ENCODE measurements at places on chromosomes 11 and 22.
A peak's percentile ranks its signal among the peaks of the same experiment; 100 is the strongest.

- DNase-seq: no peak
Measured at GRCh38 chr22:42084874-42085273, 5.4 kb downstream of the SMDT1 start.

DNA sequence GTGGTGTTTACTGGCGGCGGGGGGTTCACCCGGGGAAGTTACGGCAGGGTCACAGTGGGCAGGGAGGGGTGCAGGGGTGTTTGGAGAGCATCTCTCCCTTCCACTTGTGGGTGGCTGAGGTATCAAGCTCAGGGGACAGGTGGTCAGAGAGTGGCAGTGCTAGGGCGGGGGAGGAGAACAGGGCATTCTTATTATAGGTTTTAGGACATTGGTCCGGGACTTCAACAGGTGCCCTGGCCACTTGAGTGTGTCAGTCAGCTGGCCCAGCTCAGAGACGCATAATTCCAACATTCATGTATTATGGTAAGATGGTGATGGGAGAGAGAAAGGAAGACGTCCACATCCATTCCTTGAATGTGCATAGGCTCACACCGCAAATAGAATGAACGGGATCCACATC is 101.7 kb downstream of the TEAD1 start:
- no peak for DNase-seq

GRCh38 chr22:38565441-38565840 is 4.5 kb downstream of the DMC1 start:
- no peak for DNase-seq

DNA sequence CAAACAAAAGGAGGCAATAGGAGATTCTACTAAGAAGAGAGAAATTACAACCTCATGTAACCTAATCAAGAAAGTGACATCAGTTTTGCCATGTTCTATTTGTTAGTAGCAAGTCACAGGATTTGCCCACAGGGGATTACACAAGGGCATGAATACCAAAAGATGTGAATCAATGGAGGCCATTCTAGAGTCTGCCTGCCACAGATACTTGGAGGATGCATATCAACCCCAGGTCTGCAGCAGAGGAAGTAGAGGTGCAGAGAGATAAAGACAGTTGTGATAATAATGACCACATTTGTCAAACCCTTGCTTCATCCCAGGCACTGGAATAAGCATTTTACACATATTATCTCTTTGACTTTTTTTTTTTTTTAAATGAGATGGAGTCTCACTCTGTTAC is 2.4 kb upstream of the ASCC2 start:
- no peak for DNase-seq

- peak; percentile 34 for DNase-seq
Measured at GRCh38 chr22:27420817-27421361, 380.7 kb downstream of the MN1 start.

- DNase-seq: peak; percentile 82
Measured at GRCh38 chr11:13368041-13368446, 90.5 kb downstream of the BMAL1 start.

DNA sequence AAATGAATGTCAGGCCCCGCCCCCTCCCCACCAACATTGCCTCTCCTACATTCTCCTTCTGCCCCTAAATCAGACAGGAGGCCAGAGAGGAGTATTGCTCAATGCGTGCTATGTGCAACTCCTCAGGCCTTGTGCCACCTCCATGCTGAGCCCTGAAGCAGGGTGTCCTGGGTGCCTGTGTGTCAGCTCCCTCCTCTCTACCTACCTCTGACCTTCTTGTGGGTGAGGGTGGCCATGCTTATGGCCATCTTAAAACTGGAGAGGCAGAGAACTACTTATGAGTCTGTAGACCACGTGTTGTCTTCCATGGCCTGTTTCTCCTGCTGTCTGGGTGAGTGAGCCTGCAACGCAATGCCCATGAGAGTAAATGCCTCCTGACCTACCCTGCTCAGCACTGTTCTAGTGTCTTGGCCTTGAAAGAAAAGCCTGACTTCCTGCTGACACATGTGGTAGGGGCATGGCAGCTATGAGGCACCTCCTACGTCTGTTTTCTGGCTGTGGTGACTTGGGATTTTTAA is 10.5 kb downstream of the MCAM start:
- no peak for DNase-seq

DNA sequence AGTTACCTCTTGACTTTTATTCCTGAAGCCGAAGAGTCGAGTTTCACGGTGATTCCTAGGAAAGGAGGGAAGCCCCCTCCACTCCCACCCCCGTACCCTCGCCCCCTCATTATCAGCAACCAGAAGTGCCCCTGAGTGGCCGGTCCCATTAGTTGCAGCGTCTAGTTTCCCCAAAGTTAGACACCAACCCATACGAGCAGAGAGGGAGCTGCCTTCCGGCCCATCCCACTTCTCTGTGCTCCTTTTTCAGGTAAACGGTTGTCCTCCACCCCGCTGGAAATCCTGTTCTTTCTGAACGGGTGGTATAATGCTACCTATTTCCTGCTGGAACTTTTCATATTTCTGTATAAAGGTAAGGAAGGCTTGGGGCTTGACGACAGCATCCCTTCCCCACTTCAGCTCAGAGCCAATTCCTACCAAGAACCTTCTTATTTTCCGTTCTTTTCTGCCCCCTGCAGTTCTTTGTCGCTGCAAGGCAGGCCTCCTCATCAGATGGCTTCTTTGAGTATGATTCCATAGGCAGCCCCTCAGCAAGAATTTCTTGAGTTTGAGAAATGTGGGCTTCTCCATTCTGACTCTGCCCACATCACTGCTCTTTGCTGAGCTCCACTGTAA is 701 bp downstream of the TMEM216 start:
- DNase-seq: no peak

GRCh38 chr11:121810291-121810690 is 305.7 kb downstream of the BLID start:
- no peak for DNase-seq

GRCh38 chr11:44819346-44819745 is 92.6 kb downstream of the TSPAN18 start:
- no peak for DNase-seq

GRCh38 chr11:45921561-45922424 is 663 bp upstream of the LARGE2 start:
- no peak for DNase-seq

DNA sequence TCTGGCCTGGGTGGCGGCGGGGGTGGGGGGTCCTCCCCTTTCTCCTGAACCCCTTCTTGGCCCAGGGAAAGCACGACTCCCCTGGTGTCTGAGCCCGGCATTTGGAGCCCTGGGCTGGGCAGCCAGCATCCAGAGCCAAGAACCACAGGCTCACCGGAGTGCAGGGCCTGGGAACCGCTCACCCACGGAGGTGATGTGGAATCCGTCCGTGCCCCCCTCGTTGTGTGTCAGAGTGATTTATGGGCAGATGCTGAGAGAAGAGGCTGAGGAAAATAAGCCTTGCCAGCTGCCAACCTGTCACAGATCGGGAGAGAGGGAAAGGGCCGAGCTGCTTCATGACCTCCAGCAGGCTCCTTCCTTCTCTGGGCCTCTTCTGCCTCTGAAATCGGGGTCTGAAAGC is 33.7 kb downstream of the WNT11 start:
- DNase-seq: no peak

- peak; percentile 43 for DNase-seq
Measured at GRCh38 chr11:67584205-67584880, 731 bp downstream of the GSTP1 start.

GRCh38 chr11:72155751-72156150 is 20.2 kb downstream of the FOLR3 start:
- DNase-seq: no peak

- DNase-seq: no peak
Measured at GRCh38 chr22:37300551-37301017, 18.3 kb downstream of the CYTH4 start.

DNA sequence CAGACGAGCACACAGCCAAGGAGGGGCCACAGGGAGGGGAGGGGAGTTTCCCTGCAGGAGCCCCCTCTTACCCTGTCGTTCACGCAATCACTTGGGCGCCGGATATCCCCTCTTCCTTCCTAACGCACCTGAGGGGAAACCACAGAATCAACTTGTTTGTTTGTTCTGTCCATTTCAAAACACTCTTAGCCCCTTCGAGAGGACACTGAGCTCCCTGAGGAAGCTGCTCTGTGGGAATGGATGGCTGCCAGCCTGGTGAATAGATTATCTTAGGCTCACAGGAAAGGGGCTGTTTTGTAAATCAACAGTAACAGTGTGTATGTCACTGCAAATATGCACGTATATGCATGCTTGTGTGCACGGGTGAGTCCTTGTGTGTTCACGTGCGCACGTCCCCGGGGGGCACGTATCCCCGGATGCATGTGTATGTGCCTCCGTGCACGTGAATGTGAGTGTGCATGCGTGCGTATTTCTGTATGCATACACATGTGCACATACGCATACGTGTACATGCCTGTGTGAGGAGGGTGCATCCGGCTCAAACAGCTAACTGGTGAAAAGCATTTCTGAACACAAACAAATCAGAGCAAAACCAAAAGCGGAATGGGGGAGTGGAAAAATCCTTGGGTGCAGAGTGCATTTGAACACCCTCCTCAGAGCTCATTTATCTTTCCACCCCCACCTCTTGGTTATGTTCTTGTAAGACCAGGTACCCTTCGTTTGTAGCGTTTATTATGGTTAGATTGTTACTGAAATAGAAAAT is 7.2 kb downstream of the ARSA start:
- peak; percentile 75 for DNase-seq

DNA sequence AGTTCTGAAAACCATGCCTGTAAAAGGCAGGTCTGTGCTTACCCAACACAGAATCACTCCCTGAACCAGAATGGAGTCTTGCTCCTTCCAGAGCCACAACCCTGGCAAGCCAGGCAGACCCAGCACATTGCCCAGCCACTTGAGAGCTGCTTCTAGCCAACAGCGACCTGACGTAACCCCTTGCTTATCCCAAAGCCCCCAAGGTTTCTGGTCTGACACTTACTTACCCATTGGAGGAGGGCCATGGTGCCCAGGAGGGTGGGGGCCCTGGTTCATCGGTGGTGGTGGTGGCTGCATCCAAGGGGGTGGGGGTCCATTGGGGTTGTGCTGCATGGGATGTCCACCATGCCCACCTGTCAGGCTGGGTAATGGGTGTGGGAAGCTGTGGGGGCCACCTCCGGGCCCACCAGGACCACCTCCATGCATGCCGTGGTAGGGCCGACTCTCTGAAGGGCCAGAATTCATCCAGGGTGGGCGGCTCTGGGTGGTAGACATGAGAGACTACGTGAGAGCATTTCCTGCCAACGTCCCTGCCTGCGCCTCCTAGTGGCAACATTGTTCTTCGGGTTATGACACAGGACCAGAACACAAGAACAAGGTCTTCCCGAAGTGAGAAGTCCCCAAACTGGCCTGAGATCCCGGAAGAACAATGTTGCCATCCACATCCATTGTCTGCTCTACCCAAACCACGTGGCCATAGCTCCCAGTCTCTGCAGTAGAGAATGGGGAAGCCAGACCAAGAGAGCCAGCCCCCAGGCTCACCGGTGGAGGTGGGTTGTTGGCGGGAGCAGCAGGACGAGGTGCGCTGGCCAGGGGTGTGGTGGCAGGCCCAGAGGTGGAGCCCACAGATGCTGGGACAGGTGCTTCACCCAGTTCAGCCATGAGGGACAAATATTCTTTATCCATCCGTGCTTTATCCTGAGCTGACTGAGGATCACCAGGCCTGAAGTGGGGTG is 7.8 kb upstream of the PYGM start:
- DNase-seq: no peak

Measured in putamen (tissue), 1 donor.